Astrocyte of the spinal cord (primary cell): ENCODE measurements at places on chromosomes 2 and 18.

DNA sequence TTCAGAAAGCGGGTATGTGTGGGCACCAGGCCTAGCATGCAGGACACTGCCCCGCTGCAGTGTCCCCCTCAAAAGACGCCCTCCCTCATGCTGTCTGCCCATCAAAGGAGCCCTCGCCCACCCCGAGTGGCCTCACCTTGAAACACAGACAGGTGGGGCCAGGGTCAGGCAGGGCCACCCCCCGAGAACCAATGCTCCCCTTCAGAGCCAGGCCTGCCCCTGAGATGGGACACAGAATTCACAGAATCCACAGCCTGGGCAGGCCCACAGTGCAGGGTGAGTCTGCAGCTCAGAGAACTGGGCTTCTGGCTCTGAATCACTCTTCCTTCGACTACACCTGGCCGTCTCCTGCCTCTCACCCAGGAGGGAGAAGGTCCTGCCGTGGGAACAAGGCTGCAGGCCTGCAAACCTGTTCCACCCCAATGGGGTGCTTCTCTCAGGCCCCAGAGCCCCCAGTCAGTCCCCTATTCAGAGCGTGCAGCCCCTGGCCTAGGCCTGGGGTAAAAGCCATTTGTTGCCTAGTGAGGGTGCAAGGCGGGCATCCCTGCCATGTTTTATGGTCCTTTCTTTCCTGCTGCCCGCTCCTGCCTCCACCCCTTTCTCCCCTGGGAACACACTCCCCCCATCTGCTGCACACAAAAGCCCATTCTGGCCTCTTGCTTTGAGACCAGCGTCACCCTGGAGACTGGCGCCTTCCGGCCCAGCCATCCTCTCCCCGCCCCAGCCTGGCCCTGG, 11.3 kb upstream of the ARHGEF4 start:
- no peak for DNase-seq

- DNase-seq, result no peak
These were observed 1.9 kb downstream of the NOP58 start for GRCh38 chr2:202267495-202267894.

DNA sequence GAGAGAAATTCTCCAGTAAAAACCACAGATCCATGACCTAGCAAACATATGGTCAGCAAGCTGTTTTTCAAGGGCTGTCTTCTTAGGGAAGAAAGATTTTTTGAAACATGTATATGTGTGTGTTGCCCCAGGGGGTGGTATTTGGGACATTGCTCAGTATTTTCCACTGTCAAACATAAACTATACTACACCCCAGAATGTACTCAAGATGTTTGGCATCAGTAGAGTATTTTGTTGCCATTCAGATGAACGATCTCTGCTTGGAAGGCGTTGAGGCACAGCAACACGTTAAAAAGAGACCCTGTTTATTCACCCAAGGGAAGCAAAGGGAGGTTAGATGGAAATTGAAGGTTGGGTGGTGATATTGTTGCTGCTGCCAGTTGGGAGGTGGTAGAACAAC, 30.0 kb downstream of the EEF1B2 start:
- no peak for DNase-seq

DNA sequence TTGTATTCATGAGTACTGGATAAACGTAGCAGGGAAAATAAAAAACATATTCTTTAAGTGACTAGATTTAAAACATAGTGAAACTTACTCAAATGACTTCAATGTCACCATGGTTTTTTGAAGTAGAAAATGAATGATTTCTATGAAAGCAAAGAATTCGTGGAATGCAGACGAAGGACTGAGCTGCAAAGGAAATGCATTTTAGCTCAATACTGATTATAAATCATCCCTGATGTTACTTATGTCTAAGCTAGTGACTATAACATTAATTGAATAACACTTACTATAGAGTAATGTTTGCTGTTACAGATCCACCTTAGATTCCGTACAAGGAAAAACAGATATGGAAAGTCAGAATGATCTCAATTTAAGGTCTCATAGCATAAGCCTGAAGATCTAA, 1257.7 kb upstream of the CDH2 start:
- DNase-seq, result no peak

DNA sequence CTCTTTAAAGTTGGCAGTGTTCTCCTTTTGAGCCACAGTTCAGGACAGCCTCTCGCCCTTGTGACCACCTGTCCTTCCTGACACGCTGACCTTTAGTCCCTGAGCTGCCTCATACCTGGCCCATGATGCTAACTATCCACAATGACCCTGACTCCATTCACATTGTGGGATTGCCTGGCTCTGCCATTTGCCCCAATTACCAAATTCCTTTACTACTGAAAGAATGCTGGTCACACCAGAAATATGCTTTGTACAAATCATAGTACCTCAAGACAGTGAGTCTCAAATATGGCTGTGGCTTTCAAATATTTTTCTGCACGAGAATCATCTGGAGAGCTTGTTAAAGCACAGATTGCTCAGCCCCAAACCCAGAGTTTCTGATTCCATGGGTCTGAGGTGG, 54.2 kb downstream of the LTBP1 start:
- peak; percentile 66 for DNase-seq

DNA sequence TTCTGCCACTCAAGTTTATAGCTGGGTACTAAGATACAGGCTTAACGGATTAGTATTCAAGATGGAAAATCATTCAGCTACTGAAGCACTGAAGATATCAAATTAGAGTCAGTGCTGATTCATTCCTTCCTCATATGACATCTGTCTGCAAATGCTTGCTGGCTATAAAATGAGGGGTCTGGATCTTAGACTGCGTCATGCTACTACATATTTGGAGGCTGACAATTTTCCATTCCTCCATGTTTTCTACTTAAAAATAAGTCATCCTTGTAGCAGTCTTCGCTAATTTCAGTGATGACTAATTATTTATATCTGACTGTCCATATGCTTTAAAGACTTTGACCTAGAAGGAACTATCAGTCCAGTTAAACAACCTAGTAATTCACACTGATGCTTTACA, 233.4 kb downstream of the RIT2 start:
- no peak for DNase-seq

GRCh38 chr18:48472610-48473009, 63.4 kb upstream of the ZBTB7C start:
- no peak for DNase-seq

- no peak for DNase-seq
These were observed 819 bp downstream of the GRHL1 start for GRCh38 chr2:9952286-9952737.

DNA sequence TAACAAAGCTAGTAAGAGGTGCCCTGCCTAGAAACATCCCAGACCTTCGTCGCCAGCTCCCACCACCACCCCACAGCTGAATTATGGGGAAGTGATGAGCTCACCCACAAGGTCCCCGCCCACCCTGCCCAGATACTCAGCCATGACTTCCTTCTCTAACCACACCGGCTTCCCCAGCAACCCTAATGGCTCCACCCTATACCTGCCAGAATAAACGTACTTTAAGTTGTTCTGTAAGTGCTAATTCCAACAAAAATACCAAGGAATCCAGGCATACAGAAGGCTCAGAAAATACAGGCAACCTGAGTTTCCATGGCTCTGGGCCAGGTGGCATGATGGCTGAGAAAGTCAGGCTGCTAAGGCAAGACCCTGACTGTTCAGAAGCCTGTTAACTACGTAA, 39.1 kb downstream of the TMEM163 start:
- DNase-seq, result no peak

DNA sequence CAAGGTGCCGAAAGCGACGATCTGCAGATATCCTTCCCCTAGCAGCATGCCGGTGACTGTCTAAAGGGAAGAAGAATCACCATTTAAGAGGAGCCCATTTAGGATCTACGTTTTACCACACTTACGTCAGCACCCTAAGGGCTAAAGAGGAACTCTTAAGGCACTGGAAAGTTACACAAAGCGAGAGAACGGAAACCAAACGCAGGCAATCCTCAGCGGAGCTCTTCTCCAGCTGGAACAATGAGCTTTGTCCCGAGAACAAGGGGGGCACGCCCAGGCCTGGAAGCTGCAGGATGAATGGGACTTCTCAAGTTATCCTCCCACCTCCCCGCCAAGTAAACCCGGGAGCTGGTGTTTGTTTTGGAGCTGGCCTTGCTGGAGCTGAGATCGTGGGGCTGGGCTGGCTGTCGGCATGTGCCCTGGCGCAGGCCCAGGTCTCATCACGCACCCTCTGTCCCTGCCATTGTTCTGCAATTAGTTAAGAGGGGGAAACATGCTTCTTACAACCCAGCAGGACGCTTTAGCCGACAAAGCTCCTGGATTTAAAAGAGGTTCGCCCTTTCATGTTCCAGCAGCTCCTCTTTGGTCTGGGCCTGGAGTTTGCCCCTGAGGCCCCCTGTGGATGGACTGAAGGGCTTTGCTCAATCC, 36.4 kb downstream of the PXDN start:
- peak; percentile 91 for DNase-seq

DNA sequence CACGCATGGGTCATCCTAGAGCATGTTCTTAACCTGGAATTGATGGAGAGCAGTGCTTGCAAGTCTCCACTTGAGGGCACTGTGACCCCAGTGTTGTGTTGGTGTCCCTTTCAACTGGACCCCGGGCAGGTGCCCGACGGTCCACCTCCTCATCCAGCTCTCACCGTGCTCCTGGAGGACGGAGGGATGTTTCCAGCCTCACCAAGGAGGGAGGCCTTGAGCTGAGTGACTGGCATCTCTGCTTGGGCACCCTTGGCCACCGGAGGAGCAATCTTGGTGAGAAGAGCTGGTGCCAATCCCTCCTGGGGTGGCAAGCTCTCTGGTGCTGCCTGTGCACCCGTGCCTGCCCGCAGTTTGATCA, 45.4 kb upstream of the ASB18 start:
- DNase-seq, result no peak

GRCh38 chr2:199704358-199705238, 146.4 kb downstream of the FTCDNL1 start:
- DNase-seq, result no peak

- DNase-seq, result no peak
These were observed 656.6 kb downstream of the GALR1 start for GRCh38 chr18:77906103-77906892.

GRCh38 chr2:68290901-68291300, 28.8 kb downstream of the CNRIP1 start:
- no peak for DNase-seq

DNA sequence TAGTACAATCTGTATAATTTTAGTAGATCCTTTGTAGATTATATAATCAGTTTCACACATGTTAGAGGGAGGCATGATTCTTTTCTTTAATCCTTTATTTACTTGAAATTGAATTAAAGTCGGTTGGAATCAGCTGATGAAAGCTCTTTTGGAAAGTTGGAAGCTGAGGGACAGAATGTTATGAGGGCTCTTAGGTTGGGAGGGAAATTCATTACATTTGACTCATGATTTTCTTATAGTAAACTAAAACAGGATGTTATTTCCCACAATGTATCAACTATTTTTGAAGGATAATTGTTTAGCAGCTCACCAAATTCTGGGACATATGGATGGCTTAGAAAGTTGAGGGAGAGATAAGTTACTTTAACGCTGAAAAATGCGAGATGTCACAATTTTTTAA, 52.7 kb upstream of the TMEFF2 start:
- DNase-seq, result no peak

DNA sequence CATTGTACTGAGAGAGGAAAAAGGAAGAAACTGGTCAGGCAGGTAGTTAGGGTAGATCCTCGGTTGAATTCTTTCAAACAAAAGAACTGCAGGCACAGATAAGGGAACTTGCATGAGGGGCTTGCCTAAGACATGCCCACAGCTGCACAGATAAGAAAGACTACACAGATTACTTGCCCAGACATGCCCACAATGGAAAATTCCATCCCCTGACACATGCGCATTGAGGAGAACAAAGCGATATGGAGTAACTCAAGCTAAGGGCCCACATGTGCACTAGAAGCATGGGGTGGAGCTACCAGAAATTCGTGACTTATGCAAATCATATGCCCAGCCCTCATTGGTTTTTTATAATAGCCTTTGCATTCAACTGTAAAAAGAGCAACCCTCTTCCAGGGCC, 181.3 kb upstream of the ZNF521 start:
- no peak for DNase-seq

DNA sequence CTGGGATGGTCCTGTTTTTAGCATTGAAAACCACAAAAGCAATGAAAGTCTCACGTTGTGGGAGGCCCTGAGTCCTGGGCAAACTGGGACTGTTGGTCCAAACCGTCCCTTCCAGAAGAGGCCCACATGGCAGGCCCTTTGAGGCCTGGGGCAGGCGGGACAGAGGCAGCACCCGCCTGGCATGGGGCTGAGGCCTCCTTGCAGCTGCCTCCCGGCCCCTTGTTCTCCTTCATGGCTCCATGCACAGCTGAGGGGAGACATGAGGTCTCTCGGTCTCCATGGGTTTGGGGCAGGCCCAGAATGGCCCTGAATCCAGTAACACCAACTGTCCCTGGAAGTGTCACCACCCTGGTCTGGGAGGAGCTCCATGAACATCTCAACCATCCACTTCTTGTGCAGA, 61.9 kb downstream of the RRM2 start:
- no peak for DNase-seq

GRCh38 chr2:211390536-211391188, 834.3 kb downstream of the CPS1 start:
- DNase-seq, result no peak

DNA sequence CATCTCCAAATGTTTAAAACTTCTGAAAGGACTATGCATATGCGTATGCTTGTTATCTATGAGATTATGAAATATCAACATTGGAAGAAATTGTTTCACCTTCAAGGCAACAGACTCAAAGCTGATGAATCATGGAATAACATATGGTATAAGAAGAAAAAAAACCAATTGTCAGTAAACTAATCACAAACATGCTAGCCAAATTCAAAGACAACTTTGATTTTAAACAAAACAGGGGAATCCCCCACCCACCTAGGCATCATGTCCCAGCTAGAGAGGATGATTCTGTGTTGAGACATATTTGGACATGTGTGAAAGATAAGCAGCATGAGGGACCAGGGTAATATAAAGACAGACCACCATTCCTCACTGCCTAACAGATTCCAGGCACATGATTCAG, 147.7 kb downstream of the WDPCP start:
- DNase-seq, result no peak

DNA sequence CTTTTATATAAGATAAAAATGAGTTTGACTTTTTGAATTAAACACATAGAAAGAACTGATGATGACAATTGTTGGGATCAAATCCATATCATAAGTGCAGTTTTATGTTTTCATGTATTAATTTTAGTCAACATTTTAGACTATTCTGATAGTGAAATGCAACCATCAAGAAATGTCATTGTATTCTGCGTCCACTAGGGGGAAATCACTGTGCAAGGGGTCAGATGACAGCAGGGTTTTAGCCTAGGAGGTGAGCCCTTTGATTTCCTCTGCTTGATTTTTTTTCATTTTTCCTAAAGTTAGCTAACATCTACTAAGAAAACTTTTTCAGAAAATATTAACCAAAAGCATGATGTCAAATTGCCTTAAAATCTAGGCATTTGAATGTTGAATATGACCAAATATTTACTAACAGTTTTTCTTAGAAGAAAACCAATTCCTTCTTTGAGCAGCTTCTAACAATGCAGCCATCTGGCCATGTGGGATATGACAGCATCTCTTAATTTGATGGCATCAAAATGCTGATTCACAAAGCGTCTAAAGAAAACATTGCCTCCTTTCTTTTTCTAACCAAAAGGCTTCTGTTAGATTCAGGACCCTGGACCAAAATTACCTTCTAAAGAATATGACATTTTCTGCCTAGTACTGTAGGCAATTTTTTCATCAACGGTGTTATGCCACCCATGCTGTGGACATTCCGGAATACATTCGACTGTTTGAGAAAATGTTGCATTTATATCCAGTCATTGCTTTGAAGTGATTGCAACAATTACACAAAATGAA, 141.5 kb downstream of the SPHKAP start:
- peak; percentile 22 for DNase-seq
